ENCODE measurements at places on chromosomes 5 and 9.

DNA sequence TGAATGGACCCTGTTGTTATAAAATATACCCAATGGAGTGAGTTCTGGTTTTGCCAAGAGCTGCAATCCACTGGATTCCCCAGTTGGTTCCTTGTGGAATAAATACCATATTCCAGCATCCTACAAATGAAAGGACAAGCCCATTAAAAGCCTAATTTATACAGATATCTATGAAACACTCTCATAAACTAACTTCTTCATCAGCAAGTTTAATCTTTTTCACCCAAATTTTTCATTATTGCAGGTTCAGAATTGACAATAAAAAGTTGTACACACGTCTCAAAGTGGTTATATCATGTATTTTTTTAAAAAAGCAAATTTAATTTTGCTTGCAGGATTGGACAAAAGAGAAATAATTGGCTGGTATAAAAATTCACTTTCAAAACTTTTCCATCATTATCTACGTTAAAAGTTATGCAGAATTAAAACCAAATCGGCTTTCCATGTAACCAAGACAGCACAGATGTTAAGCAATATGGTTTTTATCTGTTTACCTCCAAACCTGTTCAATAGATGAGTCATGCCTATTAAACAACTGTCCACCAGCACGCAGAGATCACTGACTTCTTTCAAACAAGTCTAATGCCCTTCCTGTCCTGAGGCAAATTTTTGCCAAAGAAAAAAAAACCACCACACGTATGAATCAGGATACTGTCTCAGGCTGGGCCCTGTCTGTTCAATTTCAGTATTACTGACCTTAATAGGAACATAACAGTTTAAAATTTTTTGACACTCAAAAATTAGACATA is 42.5 kb downstream of the CEMIP2 start:
- no peak for DNase-seq

- DNase-seq, result no peak
Observed at GRCh38 chr5:179788193-179788854, 5.5 kb upstream of the LTC4S start.

DNA sequence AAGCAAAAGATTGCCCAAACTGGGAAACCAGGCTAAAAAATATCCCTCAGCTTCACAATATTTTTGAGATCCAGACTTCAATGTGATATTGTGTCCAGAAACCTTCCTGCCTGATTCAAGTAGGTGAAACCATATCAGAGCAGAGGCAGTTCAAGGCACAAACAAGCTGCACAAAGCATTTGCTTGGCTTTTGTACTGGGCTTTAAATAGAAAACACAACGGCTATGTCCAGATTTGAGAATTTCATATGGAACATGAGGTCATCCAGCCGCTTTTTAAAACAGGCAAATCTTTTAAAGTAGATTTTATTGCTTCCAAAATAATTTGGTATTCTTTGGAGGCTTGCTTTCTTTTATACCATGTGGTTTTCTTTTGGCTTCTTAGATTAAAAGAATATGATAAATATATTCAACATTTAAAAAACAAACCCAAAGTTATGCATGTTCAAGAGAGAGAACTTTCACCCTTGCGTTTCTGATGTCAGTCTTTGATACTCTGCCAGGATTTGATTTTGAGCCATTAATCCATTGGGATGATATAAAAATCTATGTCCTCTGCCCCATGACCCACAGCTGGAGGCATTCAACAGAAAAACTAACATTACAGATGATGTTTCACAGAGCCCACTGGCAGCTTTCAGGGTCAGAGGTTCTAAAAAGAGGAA is 29.0 kb upstream of the CCDC112 start:
- DNase-seq, result no peak

DNA sequence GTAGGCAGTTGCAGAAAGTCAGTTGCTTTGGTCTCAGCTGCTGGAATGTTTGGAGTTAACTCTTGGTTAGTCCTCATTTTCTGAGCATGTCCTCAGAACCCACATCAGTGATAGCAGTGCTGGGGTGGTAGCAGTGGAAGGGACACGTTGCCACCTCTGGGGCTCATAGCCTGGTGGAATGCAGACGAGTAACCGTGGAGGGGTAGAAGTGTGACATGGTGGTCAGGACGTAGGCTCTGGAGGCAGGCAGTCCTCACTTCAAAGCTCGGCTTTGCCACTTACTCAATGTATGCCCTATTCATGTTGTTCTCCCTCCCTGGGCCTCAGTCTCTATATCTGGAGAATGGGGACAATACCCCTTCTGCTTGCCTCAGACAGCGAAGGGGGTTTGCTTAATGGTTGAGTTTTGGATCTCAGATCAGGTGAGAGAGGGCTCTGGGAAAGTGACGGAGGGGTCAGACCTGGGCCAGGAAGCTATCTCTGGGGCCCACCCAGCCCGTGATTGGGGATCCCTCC is 62.8 kb downstream of the RGS3 start:
- no peak for DNase-seq

GRCh38 chr5:68396722-68397121 is 181.2 kb downstream of the PIK3R1 start:
- no peak for DNase-seq

DNA sequence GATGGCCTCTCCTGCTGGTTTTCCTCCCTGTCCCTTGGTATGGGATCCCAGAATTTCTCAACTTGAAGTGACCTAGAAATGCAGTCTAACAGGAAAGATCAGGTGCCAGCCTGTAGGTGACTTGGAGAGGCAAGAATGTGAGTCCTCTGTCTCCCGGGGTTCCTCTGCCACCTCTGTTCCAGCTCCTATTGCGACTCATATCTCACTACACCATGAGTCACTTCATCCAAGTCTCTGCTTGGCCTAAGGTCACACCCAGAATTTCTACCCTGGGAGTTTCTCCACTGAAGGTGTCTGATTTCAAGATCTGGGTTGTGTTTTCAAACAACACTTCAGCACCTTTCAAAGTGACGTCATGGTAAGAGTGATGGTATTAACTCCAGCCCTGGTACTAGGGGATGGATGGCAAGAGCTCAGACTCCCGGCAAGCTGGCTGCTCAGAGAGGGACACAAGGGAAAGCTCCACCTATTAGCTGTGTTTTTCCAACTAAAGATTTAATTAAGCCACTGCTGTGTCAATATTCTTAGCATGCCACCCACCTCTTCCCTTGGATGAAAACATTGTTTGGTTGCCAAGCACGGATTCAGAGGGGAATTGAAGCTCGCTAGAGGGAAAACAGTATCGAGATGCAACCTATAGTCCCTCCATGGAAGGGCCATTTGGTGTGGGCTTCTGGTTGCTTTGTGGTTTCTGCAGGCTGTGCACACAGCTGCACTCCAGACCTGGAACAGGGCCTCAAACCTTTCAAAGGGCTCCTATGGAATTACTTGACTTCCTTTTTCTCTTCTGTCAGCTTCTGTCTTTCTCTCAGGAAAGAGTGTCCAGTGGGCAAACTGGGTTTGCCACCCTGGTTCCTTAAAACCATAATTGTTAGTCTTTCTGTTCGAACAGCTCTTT is 205.7 kb downstream of the GAS1 start:
- no peak for DNase-seq

DNA sequence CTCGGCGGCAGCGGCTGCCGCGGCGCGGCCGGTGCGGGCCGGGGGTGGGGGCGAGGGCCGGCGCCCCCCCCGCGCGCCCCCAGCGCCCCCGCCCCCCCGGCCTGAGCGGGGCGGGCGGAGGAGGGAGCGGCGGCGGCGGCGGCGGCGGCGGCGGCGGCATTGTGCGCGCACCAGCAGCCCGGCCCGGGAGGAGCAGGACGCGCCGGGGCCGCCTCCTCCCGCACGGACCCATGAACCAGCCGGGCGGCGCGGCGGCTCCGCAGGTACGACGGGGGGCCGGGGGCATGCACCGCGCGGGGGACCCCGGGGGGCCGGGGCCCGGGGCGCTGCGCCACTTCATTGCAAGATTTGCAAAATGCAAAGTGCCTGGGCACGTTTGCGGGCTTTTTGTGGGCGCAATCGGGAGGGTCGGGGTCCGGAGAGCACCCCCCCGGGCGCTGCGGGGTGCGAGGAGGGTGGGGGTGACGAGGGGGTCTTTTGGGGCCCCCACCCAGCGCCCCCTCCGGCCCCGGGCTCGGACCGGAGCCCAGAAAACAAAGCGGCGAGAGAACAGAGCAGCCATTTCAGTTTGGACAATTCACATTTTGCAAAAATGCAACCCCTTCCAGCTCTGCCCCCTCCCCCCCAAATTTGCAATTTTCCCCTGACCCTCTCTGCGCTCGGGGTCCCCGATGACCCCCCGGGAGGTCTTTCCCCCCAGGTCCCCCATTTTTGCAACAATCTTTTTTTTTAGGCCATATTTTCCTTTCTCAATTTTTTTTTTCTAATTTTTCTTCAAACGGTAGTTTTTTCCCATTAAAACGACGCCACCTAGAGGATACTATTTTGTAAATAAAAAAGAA is at the start of gene ZNF618:
Gene ZNF618 (plus strand): TSS at position 159 of the 842 bp plus-strand sequence. CDS start 72 bp downstream, at position 231.
- DNase-seq, result no peak

DNA sequence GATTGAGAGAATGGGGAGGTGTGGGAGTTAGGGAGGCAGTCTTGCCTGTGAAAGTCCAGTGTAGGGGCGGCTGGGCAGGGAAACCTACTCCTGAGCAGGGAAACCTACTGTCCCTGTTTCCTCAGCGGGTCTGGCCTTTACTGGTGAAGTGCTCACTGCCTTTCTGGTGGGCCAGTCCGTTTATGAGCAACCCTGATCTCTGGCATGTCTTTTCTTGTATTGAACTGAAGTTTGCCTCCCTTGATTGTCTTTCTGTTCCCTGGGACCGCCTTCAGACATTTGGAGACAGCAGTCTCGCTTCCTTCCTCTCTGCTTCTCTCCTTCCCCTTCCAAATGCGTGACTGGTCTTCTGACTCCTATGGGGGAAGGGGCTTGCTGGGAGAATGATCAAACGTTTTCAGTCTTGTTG is 2.9 kb downstream of the SNX18 start:
- no peak for DNase-seq

DNA sequence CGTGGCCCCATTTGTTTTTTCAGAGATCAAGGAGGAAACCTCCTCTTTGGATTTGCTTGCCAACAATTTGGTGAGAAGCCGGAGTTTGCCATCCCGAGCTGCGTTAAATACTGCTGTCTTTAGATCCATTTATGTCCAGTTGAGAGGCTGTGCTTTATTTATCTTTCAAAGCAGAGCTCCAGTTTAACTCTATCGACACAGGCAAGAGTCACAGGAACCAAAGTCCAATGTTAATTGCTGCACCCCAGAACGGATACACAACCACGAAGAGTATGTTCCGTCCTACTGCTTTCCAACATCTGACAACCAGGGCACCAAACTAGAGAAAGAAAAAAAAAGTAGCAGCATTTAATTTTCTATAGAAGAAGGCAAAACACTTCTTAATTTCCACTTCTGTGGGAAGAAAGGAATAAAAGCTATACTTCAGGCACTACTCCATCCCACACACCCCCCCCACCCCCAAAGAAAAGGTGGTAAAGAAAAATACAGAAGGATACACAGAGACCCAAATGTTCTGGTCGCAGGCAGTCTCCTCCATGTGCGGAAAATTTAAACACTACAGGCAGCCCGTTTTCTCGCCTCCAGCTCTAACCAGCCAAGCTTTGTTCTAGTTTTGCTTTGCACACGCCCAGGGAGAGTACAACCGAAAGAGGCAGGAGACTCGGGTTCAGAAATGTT is 1.1 kb downstream of the FEM1C start:
- DNase-seq, result no peak

GRCh38 chr9:32552172-32552872 is at the start of the genes SMIM27 and TOPORS:
TSS of gene SMIM27 (plus strand) at chr9:32552327. CDS start at chr9:32552435, 108 bp downstream.
TSS of gene TOPORS (minus strand) at chr9:32552586. CDS start at chr9:32552436, 150 bp downstream.
- DNase-seq, result peak; percentile 83

GRCh38 chr5:125199968-125200865 is 453.8 kb upstream of the ZNF608 start:
- DNase-seq, result no peak

DNA sequence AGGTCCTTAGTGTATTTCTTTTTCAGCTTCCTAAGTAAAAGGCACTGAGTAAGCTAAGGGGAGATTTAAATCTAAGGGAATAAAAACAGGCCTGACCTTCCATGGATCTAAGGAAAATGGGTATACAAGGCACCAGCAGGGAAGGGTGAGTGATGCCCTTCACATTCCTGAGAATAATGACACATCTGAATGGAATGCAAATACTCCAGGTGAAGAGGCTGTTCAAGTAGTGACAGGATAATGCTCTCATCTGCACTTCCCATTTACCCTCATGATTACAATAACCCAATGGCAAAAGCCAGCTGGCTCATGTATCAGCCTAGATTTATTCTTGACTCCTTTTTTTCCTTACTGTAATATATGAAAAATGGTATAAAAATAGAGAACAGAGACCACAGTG is 216.2 kb upstream of the ACTBL2 start:
- no peak for DNase-seq

All from activated effector memory CD4-positive, alpha-beta T cell treated with Interleukin-2 at 50 U/mL for 16 hours (primary cell).